ENCODE measurements at places on chromosomes 7 and 10.

GRCh38 chr10:35523670-35524225 is 81.4 kb upstream of the GJD4 start:
- no peak for DNase-seq

DNA sequence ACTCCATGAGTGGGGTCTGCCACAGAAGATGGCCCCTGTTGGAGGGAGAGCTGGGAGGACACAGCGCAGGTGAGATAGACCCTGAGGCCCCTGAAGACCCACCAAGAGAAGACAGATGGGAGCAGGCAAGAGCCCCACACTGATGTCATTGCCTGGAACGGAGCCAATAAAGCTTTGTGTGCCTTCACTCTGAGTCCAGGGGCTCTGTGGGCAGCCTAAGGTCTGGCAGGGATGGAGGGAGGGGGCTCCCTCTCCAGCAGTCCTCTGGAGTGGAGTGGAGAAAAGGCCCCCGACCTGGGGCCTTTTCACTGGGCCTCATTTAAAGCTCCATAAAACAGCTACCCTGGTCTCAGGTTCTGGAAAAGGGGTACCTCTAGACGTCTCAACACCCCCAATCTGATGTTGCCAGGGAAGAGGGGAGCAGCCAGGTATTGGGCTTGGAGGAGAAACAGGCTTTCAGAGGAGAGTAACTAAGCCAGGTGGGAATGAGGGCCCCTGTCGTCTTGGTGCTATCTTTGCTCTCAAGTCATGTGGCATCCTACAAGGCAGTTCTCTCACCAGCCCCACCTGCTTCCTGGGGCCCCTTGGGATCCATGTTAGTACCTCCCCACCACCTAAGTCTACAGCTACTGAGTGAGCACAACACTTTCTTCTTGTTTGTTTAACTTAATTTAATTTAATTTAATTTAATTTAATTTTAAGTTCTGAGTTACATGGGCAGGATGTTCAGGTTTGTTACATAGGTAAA is 1.4 kb downstream of the C10orf62 start:
- no peak for DNase-seq

DNA sequence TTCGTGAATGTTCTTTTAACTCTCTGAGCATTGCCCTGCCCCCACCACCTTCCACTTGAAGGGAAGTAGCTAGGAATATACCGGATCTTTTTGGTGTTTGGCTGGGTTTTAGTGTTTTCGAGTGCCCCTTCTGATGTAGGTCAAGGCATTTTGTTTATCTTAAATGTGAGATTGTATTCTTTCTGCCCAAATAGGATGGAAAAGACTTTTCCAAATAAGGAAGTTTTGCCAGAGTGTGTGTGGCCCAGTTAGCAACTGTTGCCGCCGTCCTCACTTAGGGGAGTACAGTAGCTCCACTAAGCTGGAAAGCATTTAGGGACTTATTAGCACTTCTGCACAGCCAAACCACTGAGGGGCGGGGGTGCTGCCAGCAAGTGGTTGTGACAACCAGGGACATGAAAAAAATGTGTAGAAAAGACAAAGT is 29.8 kb upstream of the VCL start:
- no peak for DNase-seq

GRCh38 chr7:157462419-157462771 is 125.6 kb downstream of the DNAJB6 start:
- no peak for DNase-seq

- no peak for DNase-seq
These were observed 166.6 kb downstream of the THSD7A start for GRCh38 chr7:11665357-11665756.

GRCh38 chr7:73921623-73922528 is 60.9 kb downstream of the TMEM270 start:
- DNase-seq = no peak

GRCh38 chr10:6843481-6843881 is 263.4 kb upstream of the PRKCQ start:
- no peak for DNase-seq

DNA sequence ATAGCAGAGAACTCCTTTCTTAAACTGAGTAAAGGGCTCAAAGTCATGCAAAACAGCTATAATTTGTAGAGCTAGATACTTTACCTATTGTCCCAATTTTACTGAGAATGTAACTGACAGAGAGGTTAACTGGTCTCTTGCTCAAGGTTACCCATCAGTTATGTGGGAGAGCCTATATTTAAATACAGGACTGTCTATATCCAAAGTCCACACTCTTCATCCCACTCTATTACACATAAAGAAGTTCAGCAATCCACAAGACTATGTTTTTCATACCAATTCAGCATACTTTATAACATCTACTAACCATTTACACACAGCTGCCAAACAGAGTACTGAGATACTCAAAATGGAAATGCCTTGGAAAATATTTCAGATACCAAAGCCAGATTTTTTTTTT is 100.2 kb downstream of the MICU1 start:
- DNase-seq = no peak

GRCh38 chr7:2169923-2170575 is 62.7 kb downstream of the MAD1L1 start:
- DNase-seq = no peak

Measured in ACHN (cell line).